NCI-H187 (cell line): ENCODE measurements at places on chromosomes 6 and 20.

GRCh38 chr6:43274127-43274915 is 23.7 kb upstream of the SLC22A7 start:
- no peak for DNase-seq

- no peak for DNase-seq
Observed at GRCh38 chr6:15389084-15389764, 143.4 kb downstream of the JARID2 start.

GRCh38 chr20:19890445-19891051 is 126.6 kb upstream of the NAA20 start:
- no peak for DNase-seq

DNA sequence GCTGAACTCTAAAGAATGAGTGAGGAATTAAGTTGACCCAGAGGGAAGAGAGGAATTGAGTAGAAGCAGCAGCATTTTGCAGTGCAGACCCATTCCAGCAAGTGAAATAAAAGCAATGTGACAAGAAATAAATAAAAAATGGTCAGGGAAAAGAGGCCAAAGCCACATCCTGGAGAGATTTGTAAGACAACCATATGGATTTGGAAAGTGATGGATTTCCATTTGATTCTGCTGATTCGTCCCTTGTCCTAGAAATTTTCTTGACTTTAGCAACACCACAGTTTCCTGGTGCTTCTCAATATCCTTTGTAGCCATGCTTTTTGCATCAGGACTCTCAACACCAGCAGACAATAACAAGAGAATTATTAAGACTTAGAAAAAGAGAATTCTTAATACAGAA is 29.8 kb downstream of the ANKEF1 start:
- DNase-seq, result no peak

GRCh38 chr6:148700741-148701311 is 46.0 kb upstream of the UST start:
- DNase-seq, result no peak

DNA sequence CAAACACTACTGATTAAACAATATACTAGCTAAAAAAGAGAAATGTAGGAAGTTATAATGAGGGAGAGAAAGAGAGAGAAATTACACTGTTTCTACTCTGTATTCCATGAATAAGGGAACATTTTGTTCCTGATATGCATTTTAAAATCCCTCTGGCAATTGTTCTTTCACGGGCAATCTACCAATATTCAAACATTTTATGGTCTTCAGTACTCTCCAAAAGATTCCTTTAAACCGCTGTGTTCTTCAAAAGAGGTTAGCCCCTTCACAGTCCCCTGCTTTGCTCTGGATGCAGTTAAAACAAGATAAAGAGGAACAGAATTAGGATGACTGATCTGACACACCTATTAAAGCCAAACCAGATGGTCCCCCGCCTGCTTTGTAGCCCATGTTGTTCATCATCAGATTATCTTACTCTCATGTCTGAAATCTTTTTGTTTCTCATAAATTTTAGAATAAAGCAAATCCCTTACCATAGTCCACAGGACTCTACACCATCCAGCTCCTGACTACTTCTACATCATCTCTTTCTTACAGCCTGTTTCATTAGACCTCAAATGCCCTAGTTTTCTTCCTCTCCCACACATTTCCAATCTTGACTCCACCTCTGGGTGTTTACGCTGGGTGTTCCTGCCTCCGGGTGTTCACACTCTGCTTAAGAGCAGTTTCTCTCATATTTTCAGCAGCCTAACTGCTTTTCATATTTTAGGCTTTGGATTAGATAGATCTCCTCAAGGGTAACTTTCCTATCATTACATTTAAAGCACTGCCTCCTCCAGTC is 399.7 kb downstream of the COL12A1 start:
- no peak for DNase-seq

- peak; percentile 70 for DNase-seq
Observed at GRCh38 chr6:96837081-96837971, at the start of gene GPR63. Gene GPR63 (minus strand): TSS chr6:96837477. CDS start chr6:96799731, 37,746 bp downstream.

GRCh38 chr6:132964101-132964867 is 149.9 kb downstream of the RPS12 start:
- DNase-seq, result no peak

DNA sequence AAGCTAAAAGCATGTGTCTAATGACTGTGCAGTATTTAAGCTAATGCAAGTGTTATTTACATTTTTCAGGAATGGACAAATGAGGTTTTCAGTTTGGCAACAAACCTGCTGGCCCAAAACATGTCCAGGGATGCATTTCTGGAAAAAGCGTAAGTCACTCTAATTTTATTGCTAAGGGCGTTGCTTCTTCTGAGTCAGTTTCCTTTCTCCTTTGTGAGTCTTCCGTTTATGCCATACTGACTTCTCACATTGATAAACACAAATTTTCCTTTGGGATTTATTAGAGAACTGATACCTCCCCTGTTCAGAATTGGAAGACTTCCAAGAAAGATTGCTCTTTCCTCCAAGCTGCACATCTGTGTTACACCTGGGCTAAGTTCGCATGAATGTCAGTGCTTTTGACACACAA is 422.9 kb upstream of the PLCB4 start:
- DNase-seq, result no peak
